H9 (cell line): ENCODE measurements at places on chromosomes 11 and 22. TPM values are rescaled to one million over a fixed set of nuclear protein-coding genes. Genes with fewer than 3 reads are reported as not detected.

DNA sequence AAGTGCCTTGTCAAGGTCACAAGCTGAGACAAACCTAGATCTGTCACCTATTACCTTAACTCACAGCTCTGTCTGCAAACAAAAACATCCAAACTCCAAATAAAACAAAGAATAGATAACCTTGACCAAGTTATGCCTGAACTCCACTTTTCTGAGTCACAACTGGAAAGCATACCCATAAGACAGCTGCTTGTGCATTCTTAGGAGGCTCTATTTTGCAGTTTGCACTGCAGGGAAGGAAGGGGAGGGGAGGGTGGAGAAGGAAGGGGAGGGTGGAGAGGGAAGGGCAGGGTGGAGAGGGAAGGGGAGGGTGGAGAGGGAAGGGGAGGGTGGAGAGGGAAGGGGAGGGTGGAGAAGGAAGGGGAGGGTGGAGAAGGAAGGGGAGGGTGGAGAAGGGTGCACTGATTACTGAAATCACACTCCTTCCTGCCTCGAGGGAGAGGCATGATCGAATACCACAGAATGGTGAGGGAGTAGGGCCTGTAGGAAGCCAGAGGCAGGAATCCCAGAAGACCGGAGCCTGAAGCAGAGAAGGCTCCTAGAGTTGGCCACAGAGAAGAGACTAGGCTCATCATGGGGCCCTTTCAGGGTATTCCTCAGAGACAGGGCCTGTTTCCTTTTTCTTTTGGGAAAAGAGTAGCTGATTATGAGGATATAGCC lies 5.7 kb upstream of the OR52K2 start:
- no peak for DNase-seq

DNA sequence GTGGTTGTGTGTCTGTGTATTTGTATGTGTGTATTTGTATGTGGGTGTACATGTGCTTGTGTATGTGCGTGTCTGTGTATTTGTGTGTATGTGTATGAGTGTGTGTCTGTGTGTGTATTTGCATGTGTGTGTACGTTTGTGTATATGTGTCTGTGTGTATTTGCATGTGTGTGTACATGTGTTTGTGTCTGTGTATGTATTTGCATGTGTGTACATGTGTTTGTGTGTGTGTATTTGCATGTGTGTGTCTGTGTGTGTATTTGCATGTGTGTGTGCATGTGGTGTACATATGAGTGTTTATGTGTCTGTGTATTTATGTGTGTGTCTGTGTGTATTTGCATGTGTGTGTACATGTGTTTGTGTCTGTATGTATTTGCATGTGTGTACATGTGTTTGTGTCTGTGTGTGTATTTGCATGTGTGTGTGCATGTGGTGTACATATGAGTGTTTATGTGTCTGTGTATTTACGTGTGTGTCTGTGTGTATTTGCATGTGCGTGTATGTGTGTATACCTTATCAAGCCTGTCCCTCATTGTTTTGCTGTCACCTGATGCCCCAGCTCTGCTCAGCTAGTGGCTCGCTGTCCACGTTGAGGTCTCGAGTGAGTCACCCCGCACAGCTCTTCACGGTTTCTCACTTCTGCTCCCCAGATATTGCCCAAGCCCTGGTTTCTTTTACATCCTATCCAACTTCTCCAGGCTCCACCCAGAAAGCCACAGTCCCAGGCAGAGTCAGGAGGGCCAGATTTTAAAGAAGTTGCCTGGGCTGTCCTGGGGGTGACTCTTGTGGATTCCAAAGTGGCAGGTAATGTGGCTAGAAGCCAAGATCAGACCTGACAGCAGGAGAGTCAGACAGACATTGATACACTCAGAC lies 15.2 kb downstream of the MB start:
- DNase-seq: no peak

DNA sequence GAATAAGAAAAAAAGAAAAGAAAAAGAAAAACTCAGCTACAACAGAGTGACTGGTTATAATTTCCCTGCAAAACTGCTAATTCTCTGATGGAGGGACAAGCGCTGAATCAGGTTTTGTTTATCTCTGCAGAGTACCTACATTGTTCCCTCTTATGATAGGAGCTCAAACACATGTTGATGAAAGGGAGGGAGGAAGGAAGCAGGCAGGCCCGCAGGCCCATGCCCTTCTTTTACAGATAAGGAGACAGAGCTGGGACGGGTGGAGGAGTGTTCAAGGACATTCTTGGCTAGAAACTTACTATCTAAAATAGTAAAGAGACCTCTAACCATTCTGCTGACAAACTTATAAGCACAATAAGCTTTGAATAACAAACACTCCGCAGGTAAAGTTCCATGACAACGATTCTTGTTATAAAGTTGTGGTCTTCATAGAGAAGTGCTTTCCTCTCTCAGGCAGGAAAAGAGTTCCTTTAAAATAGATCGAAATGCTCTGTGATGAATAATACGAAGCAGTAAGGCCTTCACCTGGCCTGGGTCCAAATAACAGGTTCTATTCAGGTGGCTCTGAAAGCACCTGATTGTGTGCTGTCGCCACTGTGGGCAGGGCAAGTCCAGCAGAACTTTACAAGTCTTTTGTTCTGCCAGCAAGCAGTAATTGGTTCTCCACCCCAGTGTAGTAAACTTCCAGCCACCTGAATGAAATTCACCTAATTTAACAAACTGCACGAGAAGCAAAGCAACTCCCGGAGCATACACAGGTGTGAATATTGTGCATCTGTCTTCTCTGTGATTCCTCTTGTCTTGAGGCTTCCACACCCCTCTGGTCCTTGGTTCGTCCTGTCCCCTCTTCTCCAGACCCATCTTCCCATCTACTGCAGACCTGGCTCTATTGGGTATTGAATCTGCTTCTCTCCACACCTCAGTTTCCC lies 15.3 kb upstream of the MICAL2 start:
- no peak for DNase-seq

DNA sequence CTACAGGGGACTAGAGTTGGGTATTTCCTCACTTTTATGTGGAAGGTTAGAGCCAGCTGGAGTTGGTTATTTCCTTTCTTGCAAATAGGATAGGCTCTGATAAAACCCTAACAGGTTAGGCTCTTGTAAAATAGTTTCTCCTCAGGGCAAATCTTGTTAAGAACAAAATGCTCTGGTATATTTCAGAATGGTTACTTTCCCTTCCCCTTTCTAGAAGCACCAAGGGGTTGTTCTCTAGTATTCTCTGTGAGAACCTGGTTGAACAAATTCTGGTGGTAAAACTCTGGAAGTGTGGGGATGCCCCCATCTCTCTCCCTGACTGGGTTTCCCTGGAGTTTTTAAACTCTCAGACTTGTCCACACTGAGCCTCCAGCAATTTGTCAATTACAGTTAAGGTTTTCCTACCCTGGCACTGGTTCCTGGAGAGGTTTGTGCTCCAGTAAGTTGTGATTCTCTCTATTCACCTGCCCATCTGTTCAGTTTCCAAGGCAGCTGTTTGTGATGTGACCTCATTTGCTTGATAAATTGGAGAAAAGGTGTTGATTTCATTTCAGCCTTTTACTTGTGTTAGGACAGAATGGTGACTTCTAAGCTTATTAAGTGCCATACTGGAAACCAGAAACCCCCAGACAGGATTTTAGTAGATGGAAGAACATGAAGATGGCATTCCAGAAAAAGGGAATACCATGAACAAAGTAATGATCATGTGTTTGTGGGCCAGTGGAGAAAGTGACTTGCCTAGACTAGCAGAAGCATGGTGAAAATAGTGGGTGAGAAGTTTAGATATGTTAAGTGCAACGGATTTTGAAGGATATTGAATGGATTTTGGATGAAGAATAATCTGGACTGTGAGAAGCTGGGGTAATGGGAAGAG lies 64.6 kb downstream of the EXT2 start:
- DNase-seq: no peak

Gene MAPK8IP2
- 5.7 and 5.9 TPM in 2 replicates for total RNA-seq

Gene MN1
- 2.7 and 2.8 TPM in 2 replicates for total RNA-seq

Gene OR8A1
- not detected in 2 replicates for total RNA-seq
